ENCODE measurements at places on chromosomes 3 and 15.

DNA sequence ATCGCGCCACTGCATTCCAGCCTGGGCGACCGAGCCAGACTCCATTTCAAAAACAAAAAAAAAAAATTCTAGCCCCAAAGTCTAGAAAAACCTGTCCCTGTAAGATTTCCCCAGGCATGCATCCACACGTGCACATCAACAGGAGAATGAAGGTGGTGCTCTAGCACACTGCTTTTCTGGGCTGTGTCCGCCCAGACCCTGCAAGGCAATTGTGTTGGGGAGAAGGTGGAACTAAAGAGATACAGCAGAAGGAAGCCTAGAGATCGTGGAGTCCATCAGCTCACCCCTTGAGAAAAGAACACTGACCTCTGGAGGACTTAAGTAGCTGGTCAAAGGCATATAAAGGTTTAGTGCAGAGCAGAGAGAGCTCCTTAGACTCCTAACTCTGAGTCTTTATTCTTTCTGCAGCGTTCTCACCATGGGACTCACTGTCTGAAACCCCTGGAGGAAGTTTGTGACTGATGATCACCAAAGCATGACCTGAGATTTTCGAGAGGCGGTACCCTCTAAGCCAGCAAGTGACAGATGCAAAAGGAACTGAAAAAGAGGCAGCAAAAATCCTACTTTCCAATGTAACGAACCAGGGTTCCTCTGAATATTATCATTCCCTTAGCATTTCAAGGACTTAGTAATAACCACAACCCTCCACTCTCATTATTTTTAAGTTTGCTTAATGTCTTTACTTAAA lies 179.8 kb downstream of the MEX3B start:
- no peak for DNase-seq

DNA sequence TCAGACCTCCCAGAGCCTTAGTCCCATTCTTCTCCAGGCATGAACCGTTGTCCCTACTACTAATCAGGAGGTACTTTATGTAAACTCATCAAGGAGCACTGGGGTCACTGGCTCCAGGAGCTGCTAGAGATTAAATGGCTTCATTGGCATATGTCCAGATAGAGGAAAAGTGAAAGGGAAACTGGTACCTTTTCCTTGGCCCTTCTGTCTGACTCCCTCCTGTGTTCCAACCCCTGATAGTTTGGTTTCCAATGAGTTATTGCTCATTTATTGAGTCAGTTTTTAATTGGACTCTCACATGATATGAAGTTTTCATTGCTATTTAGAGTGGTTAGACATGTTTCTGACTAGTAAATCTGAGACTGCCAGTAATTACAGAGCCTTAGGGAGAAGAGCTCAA lies 130.5 kb upstream of the BFSP2 start:
- DNase-seq, result no peak

GRCh38 chr3:112598731-112599130 lies 36.9 kb downstream of the SLC35A5 start:
- DNase-seq, result no peak

DNA sequence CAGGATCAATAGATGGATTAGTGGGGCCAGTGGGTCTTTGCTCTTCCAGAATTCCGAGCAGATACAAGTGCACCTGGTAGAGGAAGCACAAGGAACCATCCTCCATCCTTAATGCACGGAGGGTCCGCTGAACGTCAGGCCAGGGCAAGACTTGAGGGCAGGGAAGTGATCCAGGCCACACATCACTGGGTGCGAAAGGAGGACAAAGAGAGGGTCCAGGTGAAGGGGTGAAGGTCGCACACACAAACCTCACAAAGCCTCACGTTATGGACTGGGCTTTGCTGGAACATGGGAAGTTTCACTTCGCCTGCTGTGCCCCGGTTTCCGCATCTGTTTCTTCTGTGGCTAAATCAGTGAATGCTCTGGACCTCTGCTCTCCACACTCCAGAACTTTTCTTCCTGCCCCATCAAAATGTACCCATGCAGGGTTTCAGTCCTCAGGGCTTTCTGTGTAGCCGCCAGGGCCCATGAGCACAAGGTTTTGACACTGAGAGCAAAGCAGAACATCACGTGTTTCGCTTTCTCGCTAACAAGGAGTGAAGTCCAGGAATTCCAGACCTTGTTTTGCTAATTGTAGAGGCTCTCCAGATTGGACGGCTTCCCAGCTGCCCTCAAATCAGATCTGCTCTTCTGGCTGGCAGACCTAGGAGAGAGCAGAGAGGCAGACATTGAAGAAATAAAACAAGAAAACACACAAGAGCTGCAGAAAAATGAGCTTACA lies 56.3 kb downstream of the KLF15 start:
- no peak for DNase-seq

DNA sequence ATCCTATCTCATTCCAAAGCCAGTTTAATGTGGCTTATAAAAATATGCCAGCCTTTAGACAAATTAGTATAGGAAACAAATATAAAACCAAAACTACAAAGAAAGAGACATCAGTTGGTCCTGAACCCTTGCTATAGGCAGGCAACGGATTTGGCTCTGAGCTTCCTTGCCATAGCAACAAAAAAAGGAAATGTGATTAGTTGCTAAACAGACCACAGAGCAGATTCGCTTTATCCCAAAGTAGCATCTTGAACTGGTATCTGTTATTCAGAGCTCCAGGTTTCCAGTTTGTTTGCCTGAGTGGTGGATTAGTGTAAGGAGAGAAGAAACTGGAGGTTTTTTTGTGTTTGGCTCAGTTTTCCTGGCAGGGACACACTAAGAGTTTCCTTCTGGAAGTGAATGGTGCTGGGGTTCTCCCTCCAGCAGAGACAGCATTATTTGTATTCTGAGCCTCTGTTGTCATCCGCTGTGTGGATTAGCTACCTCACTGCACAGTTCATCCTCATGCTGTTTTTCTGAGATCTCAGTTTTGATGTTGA lies 44.1 kb downstream of the CHST2 start:
- no peak for DNase-seq

- DNase-seq, result no peak
These were observed 140.4 kb downstream of the GABRB3 start for GRCh38 chr15:26632500-26632899.

DNA sequence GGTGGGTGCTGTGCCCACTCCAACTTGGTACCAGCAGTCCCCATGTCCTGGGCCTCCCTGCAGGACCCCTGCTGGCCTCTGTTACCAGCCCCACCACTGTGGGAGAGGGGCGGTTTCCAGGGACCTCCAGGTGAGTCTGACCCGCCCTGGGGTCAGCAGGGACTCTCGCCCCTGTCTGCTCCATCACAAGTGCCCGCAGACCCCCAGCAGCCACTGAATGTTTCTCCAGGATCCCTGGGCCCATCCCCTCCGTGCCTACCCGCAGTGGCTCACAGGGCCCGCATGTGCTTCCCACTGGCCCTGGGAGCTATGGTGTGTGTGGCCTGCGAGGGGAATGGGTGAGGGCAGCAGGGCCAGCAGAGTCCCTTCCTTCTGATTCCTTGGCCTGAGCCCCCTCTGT lies 9.9 kb upstream of the RHO start:
- DNase-seq, result no peak

DNA sequence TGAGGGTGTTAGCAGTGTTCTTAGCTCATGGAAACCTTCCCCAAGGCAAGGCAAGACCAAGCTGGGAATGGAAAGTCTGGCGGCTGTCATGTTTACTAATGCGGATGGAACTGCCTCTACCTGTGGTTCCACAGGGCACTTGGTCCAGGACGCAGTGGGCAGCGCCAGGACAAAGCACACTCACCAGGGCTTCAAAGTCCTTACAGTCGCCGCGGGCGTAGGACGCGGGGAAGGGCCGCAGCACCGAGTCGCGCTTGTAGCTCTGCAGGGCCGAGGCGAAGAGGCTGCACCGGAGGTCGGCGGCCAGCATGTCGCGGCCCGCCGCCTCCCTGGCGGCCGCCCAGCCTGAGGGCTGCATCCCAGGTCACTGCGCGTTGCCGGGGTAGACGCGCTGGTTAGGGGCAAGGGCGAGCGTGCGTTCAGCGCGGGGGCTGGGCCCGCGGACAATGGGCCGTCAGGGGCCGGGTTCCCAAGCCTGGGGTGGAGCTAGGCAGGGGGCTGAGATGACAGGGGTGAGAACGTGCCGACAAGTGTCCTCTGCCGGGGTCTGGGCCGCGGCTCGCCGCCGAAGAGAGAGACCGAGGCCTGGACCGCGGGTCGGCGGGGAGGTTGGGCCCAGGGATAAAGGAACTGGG lies 497 bp downstream of the PARP16 start:
- peak; percentile 48 for DNase-seq

GRCh38 chr3:2504912-2505311 lies 406.2 kb downstream of the CNTN4 start:
- no peak for DNase-seq

- no peak for DNase-seq
These were observed 219.7 kb upstream of the SETMAR start for GRCh38 chr3:4083225-4084015.

DNA sequence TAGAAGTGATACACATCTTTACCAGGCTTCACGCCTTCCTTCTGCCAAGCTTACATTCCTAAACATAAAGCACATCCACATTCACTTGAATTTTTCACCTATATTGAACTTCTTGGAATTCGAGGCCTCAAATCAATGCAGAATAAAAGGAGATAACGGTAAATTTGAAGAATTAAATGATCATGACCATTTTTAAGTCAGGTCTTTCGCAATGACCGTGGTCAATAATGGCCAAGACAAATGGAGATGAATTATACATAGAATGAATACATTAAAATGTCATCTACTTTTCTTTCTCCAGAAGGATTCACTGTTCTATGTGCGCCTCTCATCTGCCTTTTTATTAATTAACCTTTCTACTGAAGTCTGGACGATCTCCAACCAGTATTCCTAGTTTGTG lies 5.3 kb upstream of the GOLGA8A start:
- DNase-seq, result no peak

DNA sequence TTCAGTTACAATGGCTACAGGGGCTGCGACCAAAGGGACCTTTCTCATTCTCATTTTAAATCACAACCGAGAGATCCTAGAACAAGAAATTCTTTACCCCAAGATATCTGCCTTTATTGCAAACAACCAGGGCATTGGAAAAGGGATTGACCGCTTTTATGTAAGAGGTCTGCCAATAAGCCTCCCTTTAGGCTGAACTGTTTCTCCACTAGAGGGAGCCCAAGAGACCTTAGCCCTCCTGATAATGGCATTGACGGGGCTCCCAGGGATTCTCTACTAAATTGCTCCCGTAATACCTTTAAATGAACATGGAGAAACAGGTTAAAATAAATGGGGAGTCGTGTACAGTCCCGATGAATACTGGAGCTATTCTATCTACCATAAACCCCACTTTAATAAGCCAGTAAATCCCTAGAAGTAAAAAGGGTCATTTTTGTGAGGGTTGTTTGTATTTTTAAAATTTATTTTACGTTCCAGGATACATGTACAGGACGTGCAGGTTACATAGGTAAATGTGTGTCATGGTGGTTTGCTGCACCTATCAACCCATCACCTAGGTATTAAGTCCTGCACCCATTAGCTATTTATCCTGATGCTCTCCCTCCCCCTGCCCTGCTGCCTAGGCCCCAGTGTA lies 7.5 kb upstream of the IGSF10 start:
- peak; percentile 57 for DNase-seq

DNA sequence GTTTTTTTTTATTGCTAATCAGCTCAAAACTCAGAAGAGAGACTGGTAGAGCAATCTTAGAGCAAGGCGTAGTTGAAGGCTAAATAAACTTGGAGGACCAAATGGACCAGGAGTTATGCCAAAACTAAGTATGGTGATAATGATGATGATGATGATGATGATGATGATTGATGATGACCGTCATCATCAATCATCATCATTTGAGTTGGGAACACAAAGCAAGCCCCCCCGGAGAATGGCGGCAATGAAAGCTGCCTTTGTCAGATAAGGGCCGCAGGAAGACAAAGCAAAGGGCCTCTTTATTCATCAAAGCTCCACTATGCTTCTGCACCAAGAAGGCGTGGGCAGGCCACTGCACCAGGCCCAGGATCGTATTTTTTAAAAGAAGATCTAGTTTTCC lies 82.1 kb upstream of the RAD18 start:
- DNase-seq, result no peak

DNA sequence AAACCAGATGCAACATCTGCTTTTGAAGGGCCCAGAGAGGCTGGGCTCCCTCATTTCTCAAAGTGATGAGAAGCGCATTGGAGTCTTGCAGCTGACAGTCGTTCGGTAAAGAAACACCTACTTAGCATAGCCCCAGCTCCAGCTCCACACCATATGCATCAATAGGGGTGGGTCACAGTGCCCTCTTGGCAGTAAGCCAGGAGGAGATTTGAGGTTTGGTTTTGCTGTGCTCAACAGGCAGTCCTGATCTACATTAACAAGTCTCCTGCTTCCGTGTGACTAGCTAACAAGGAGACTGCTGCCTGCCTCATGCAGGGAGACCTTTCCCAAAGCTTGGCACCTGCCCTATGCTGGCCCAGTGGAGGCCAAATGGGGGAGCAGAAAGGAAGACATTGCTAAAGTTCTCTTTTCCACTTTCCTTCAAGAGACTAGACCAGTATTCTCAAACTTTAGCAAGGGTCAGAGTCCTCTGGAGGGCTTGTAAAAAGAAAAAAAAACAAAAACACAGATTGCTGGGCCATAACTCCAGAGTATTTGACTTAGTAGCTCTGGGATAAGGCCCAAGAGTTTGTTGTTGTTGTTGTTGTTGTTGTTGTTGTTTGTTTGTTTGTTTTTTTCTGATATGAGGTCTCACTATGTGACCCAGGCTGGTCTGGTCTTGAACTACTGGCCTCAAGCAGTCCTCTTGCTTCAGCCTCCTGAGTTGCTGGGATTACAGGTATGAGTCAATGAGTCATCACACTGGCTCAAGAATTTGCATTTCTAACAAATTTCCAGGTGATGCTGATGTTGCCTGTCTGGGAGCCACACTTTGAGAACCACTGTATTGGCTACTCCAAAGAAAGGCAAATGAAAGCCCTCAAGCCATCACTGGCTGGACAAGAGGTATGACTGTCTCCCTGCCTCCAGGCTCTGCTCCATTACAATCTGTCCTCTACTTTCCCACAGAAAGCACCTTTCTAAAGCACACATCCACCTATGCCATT lies 294.9 kb downstream of the RORA start:
- no peak for DNase-seq

DNA sequence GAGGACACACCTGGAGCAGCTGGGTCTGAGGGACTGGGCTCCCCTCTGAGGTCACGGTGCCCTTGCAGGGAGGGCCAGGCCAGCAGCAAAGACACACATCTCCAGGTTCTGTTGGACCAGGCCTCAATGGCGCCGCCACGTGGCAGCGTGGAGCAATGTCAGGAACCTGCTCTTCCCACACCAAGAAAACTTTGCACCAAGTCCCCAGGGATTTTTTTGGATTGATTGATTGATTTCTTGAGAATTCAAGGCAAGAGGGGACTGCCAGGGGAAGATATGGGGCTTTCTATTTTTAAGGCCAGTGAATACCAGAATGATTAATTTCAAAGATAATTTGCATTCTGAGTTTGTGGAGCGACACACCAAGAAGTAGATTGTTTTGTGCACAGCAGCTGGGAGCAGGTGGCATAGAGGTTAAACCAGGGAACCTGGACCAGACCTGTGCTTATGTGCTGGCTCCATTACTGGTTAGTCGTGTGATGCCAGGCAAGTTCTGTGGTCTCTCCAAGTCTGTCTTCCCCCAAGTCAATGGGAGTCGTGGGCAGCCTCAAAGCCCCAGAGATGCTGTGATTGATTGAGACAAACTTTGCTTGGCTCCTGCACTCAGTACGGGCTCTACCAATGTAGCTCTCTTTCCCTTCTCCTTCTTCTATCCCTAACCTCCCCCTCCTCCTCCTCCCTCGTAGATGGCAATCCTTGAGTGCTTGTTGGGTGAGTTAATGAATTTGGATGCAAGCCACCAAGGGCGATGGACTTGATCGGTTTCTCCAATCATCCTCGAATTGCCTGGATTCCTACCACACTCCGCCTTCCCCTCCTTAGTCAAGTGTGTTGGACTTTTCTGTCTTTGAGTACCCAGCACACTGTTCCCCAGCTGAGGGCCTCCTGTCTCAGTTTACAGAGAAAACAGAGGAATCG lies 96.2 kb upstream of the TRPM1 start:
- DNase-seq, result peak; percentile 34

GRCh38 chr3:157445857-157446256 lies 9.2 kb downstream of the PTX3 start:
- no peak for DNase-seq

Data from RKO (cell line).